NCI-H1092 treated with DMSO at 0.1 percent for 48 hours (cell line): ENCODE measurements at places on chromosomes 16 and 17.

- peak; percentile 33 for DNase-seq
Observed at GRCh38 chr16:50213939-50214519, 52.3 kb upstream of the ADCY7 start.

GRCh38 chr16:86045591-86045971 is 146.6 kb downstream of the IRF8 start:
- no peak for DNase-seq

- peak; percentile 11 for DNase-seq
Observed at GRCh38 chr17:6279659-6280058, 155.3 kb downstream of the AIPL1 start.

- DNase-seq, result no peak
Observed at GRCh38 chr16:56306690-56307533, 115.6 kb downstream of the GNAO1 start.

DNA sequence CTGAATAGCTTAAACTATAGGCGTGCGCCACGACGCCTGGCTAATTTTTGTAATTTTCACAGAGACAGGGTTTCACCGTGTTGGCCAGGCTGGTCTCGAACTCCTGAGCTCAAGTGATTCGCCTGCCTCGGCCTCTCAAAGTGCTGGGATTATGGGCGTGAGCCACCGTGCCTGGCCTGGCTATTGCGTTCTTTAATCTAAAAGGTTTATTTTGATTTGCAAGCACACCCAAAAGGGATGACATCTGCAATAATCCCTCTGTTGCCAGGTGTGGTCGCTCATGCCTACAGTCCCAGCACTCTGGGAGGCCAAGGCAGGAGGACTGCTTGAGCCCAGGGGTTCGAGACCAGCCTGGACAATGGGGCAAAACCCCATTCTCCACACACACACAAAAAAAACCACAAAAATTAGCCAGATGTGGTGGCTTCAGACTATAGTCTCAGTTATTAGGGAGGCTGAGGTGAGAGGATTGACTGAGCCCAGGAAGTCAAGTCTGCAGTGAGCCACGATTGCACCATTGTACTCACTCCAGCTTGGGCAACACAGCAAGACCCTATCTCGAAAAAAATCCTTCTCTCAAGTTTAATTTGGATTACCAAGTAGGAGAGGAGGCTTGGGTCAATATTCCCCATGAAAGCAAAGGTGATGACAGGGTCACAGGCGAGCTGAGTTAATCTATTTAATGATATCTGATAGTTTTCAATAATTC is 144.1 kb downstream of the PARN start:
- DNase-seq, result no peak

DNA sequence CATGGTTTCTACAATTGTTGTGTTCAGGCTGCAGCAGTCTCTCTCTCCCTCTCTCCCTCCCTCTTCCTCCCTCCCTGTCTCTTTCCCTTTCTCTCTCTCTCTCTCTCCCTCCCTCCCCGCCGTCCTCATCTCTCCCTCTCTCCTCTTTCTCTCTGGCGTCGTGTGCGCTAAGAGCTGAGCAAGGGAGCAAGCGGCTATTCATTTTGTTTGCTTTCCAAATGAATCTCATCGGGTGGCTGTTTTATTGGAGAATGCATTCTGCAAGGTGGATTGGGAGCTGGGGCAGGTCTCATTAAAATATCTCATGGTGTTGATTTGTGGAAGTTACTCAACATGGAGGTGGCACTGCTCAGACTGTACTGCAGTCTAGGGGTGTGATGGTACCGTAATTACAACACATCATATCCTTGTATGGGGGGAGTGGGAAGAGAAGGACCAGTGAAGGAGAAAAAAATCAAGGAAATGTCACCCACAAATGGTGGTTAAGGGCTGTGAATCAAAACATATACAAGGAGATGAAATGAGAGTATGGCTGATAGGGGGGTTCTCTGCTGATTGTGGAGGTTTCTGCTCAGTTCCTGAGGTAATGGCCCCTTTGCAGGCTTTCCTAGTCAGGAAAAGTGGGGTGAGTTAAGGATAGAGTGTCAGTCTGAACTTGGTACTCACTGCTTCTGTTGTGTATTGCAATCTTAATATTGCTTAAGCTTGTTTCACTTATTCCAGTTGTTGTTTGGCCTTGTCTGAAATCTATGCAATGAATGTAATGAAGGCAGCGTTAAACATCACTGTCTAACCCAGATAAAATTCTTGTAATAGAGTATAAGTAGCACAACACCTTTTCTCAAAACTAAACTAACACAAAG is 2.7 kb downstream of the MSL1 start:
- DNase-seq, result peak; percentile 45

DNA sequence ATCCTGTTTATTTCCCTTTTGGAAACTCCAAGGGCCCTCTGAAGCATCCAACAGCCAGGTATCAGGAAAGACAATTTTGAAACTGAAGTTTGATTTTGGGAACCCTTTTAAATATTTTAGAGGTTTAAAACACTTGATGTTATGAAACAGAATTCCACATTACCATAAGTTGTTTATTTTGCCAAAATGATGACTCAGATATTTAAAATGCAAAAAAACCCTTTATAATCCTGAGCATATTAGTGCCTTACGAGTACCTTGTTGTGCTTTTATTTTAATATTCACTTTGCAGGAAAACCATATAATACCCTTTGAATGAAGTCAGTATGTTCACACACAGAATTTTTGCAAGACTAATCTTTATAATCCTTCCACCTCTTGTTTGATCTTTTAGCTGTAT is 765.1 kb upstream of the CA10 start:
- no peak for DNase-seq

DNA sequence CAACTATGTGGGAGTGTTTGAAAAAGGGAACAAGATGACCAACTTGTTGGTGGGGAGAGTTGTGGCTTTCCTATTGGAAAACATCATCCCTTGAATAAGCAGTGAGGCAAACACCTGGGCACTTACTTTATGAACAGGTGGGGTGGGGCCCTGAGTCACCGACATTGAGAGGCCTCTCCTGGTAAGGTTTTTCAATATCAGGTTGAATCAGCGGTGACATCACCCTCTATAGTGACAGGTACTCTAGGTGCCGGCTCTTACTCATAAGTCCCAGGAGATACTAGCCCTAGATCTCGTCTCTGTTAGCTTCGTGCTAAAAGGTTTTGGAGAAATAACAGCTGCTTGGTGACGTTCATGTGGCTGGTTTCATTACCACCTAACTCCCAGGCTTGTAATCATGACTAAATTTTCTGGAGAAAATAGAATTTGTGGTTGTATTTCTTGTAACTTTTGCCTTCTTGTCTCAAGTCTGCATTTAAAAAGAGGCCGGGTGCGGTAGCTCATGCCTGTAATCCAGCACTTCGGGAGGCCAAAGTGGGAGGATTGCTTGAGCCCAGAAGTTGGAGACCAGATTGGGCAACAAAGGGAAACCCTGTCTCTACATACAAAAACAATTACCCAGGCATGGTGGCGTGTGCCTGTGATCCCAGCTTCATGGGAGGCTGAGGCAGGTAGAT is 19.3 kb downstream of the CDH1 start:
- peak; percentile 25 for DNase-seq
